ENCODE measurements at places on chromosomes 6 and 20.

- DNase-seq, result peak; percentile 5
These were observed 525 bp downstream of the MACROD2 start for GRCh38 chr20:13995841-13996240.

DNA sequence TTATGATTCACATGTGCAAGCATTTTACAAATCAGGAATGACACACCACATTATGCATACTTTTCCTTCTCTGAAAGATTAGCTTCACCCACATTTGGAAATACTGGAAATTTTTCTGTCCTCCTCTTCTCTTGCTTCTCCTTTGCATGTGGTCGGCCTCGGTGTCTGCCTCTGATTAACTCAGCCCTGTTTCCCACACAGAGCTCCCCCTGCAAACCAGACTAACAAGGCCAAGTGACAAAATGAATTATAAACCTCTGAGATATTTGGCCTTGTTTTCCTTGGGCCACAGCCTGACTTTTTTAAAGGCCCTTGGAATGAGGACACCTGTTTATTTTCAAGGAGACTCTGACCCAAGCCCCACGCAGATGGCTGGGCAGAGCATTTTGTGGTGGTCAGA is 9.0 kb upstream of the CCN6 start:
- DNase-seq, result no peak

DNA sequence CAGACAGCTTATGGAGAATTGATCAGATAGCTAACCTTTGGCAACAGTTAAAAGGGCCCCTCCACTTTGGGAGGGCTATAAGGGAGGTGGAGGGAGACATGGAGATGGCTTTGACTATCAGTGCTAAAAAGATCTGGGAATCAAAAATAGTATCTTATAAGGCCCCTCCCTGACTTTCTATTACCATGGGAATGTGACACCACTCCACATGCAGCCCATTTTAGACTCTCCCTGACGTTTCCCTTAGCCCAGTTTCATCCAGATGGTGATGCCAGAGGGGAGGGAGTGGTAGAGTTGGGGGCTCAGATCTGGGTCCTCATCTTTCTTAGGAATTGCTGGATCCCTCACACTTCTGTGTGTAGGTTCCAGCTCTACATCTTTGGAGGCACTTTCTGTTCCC is 200.0 kb upstream of the DTNBP1 start:
- DNase-seq, result no peak

DNA sequence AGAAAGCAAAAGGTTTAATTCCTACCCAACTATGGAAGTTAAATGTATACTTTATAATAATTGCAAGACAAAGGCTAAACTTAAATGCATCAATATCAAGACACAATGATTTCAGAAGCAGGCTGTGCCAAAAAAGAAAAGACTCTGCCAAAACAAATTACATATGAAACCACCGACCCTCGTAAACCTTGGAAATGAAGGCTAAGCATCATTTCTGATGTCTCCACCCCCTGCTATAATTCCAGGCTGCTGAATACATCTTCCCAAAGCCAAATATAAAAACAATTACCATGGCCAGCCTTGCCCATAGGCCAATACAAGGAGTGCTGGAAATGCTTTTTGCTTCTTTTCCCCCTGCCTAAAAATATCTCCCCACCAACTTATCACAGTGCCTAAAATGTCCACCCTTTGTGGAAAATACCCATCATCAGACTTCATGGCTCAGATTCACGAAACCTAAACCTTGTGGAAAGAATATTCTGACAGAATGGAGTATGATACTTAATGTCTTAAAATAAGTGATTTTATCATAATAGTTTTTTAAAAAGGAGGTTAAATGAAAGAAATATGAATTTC is 37.4 kb downstream of the RCAN2 start:
- DNase-seq, result no peak

DNA sequence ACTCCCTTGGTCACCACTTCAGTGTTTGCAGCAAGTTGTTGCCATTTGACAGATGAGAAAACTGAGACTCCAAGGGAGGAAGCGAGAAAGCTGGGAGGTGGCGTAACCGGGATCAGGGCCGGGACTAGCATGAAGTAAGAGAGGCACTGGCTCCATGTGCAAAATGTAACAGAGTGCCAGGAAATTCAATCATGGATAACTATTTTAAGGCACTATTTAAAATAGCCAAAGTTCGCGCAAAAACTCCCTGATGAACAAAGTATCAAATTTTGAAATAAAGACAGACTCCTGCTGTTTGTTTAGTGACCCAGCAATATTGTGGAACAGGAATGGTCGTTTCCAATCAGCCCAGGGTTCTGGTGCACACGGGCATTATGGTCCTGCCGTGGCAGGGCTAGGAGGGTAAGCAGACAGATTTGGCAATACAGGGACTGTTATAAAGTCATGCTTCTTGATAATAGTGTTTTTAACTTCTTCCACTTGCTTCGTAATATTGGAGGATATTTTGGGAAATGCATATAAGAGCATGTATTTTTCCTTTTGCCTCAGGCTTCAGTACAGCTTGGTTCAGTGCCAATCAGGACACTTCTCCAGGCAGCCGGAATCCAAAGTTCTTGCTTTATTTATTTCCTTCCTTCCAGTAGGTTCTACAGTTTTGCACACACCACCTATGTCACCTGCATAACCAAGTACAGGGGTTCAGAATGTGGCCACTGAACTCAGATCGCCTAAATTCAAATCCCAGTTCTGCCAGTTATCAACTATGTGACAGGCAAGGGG is 141.6 kb downstream of the EYA2 start:
- no peak for DNase-seq

GRCh38 chr6:129364037-129364436 is 345.9 kb downstream of the ARHGAP18 start:
- no peak for DNase-seq

Data from stimulated activated CD4-positive, alpha-beta T cell treated with anti-CD3 and anti-CD28 coated beads, Interleukin-15, amount 100 ng/mL, for 24 hours (primary cell).